K562 (cell line): ENCODE measurements at places on chromosomes 7 and 10.

GRCh38 chr7:1806354-1806753 lies 136.3 kb downstream of the ELFN1 start:
- H3K36me3 ChIP-seq: no peaks in the 10 kb centered on the region
- no peaks in the 10 kb centered on the region; the same call in 1 of the 3 replicates for H3K4me1 ChIP-seq
- no peaks in the 10 kb centered on the region; the same call in 2 of the 3 replicates for H3K27me3 ChIP-seq
- no peak for DNase-seq
- H3K27ac ChIP-seq: no peak overlapping the region

DNA sequence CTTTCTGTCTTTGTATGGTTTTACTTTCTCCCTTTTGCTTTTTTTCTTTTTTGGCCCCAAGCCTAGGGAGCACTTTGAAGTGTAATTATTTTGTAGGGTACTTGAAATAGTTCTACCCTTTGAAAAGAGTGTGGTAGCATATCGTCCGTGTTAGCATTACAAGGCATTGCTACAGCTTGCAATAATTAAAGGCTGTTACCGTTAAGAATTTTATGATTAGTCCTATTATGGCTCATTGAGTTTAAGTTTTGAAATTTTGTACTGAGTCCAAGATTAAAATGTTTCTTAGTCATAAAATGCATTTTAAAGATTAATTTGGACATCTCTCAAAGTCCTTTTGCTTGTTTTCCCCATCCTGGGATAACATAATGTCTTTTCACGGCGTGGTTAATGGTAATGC lies 490.0 kb upstream of the LRRN3 start:
- H3K4me1 ChIP-seq: no peaks in the 10 kb centered on the region
- no peaks in the 10 kb centered on the region for H3K27me3 ChIP-seq
- no peak for DNase-seq
- no peaks in the 10 kb centered on the region for H3K36me3 ChIP-seq

- H3K36me3 ChIP-seq: peaks cover 40% of the 10 kb centered on the region; the same call in 2 of the 3 replicates
- DNase-seq: no peak
- peaks cover 3% of the 10 kb centered on the region; the same call in 1 of the 3 replicates for H3K4me1 ChIP-seq
- H3K27me3 ChIP-seq: no peaks in the 10 kb centered on the region
Observed at GRCh38 chr7:5231811-5232484, 41.9 kb downstream of the WIPI2 start.

DNA sequence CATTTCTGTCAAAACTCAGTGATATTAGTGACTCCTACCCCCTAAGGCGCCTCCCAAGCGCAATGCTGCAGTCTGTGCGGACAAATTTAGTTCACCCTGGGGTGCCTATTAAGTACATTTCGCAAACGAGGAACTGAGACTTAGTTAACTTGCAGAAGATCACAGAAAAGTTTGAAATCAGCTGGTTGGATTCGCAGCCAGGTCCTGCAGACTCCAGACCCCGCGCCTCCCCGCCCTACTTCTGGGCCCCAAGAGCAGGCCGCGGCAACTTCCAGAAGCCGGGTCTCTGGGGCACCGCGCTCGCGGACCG lies 588 bp downstream of the CYREN start:
- DNase-seq: no peak
- peak overlapping the region; percentile 83 for H3K4me3 ChIP-seq
- peaks cover 30% of the 10 kb centered on the region for H3K4me1 ChIP-seq
- H3K27me3 ChIP-seq: no peaks in the 10 kb centered on the region
- peak overlapping the region; percentile 95 for H3K27ac ChIP-seq

DNA sequence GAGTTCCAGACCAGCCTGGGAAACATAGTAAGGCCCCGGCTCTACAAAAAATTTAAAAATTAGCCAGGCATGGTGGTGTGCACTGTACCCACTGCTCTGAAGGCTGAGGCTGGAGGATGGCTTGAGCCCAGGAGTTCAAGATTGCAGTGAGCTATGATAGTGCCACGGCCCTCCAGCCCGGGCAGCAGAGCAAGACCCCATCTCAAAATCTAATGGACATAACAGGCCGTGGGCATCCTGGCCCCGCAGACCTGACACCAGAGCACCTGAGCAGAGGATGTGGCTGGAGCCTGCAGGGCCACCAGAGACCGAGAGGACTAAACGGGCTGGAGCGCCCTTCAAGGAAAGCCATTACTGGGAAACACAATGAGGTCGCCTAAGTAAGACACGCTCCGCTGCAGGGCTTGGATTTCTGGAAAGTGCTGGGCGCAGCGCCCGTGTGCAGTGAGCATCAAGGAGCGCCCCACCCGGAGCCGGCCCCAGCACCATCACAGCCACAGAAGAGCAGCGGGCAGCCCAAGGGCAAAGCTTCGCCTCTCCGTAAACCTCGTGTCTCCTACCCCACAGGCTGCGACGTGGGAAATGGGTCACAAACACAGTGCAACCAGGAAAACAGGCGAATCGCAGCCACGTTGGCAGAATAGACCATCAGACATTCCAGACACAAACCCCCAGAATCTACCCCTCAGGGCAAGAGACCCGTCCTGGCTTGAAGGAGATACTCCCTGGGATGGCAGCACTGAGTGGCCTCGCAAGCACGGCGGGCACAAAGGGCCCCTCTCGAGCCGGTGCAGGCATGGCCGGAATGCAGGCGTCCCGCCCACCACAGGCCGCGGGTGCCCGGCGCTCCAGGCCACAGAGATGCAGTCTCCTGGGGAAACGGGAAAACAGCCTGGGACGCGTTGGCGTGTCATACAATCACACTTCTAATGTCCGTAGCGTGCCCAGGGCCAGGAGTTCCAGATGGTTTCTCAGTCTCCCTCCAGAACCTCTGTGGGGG lies 4.9 kb downstream of the RADIL start:
- peaks cover 17% of the 10 kb centered on the region; the same call in 1 of the 3 replicates for H3K36me3 ChIP-seq
- no peak overlapping the region for H3K4me3 ChIP-seq
- no peaks in the 10 kb centered on the region for H3K27me3 ChIP-seq
- no peak overlapping the region for H3K27ac ChIP-seq
- DNase-seq: no peak

DNA sequence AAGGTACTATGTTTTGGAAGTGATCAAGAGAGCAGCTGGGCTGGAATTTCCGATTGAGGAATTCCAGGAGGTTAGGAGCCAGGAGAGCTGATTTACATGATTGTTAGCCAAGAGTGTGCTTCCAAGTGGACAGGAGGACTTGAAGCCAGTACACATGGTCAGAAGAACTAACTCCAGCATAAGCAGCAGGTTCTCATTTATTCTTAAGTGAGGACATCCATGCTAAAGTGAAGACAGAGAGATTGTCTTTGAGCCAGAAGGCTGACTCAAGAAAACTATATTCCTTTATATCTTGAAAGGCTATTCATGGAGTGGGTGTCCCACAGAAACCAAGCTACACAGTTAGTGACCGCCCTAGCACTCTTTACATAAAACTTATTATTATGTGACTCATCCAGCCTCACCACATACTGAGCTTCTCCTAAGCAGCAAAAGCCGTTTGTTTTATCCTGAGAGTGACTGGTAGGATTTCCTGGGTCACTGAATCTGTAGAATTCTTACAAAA lies 56.7 kb upstream of the SEMA3A start:
- DNase-seq: no peak
- H3K4me3 ChIP-seq: no peak overlapping the region
- H3K36me3 ChIP-seq: no peaks in the 10 kb centered on the region
- no peaks in the 10 kb centered on the region for H3K27me3 ChIP-seq

- peaks cover 10% of the 10 kb centered on the region; the same call in 1 of the 2 replicates for H3K27me3 ChIP-seq
- DNase-seq: no peak
- no peak overlapping the region for H3K4me3 ChIP-seq
Observed at GRCh38 chr7:67711706-67712105, 715.1 kb downstream of the TYW1 start.

- no peaks in the 10 kb centered on the region for H3K36me3 ChIP-seq
- no peak overlapping the region for H3K27ac ChIP-seq
- no peaks in the 10 kb centered on the region for H3K4me1 ChIP-seq
- H3K4me3 ChIP-seq: no peak overlapping the region
- peak; percentile 29 for DNase-seq
Observed at GRCh38 chr7:18345641-18346234, 149.8 kb upstream of the HDAC9 start.

DNA sequence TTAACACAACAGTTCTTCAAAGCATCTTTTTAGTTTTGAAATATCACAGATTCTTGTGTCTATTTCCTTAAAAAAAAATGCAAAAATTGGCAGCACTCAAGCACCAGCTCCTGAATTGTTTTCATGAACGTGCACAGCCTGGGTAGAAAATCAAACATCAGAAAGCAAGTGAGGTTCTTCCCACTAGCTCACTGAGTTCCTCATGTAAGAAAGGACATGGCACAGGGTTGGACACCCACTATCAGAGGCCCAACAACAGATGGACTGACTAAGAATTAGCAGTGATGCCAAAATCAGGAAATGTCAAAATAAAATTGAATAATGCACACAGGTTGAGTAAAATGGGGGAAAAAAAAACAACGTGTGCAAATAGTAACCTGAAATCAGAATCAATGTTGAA lies 146.8 kb downstream of the PCLO start:
- H3K27ac ChIP-seq: no peak overlapping the region
- DNase-seq: no peak
- H3K4me3 ChIP-seq: no peak overlapping the region
- H3K4me1 ChIP-seq: no peaks in the 10 kb centered on the region
- H3K36me3 ChIP-seq: no peaks in the 10 kb centered on the region
- no peaks in the 10 kb centered on the region for H3K27me3 ChIP-seq

GRCh38 chr10:88964869-88965415 lies 12.4 kb upstream of the ACTA2 start:
- no peak for DNase-seq
- H3K27me3 ChIP-seq: no peaks in the 10 kb centered on the region
- H3K36me3 ChIP-seq: no peaks in the 10 kb centered on the region
- H3K27ac ChIP-seq: no peak overlapping the region
- no peak overlapping the region for H3K4me3 ChIP-seq

DNA sequence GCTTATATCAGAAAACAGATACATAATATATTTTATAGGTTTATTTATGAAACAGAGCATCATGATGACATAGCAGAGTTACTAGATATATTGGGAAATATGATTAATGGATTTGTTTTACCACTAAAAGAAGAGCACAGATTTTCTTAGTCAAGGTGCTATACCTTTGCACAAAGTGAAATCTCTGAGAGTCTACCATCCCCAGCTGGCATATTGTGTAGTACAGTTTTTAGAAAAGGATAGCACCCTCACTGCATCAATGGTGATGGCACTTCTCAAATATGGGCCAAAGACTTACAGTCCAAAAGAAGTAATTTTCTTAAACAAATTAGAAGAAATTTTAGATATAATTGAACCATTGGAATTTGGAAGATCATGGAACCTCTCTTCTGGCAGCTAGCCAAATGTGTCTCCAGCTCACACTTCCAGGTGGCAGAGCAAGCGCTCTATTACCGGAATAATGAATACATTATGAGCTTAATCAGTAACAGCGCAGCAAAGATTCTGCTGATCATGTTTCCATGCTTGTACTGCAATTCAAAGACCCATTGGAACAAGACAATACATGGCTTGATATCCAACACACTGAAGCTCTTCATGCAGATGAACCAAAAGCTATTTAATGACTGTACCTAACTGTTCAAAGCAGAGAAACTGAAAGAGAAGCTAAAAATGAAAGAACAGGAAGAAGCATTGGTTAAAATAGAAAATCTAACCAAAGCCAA lies 21.9 kb upstream of the CREB3L2 start:
- no peak for DNase-seq
- H3K27ac ChIP-seq: no peak overlapping the region
- no peaks in the 10 kb centered on the region for H3K4me1 ChIP-seq
- H3K36me3 ChIP-seq: no peaks in the 10 kb centered on the region

GRCh38 chr7:132655131-132655727 lies 79.0 kb upstream of the PLXNA4 start:
- no peaks in the 10 kb centered on the region for H3K4me1 ChIP-seq
- H3K27ac ChIP-seq: no peak overlapping the region
- DNase-seq: no peak
- H3K4me3 ChIP-seq: no peak overlapping the region
- no peaks in the 10 kb centered on the region for H3K27me3 ChIP-seq
- no peaks in the 10 kb centered on the region for H3K36me3 ChIP-seq

GRCh38 chr10:12484002-12484918 lies 134.9 kb downstream of the CAMK1D start:
- H3K36me3 ChIP-seq: no peaks in the 10 kb centered on the region
- DNase-seq: no peak
- H3K4me3 ChIP-seq: no peak overlapping the region
- H3K4me1 ChIP-seq: no peaks in the 10 kb centered on the region; the same call in 1 of the 3 replicates
- H3K27me3 ChIP-seq: peaks cover 2% of the 10 kb centered on the region; the same call in 2 of the 3 replicates

DNA sequence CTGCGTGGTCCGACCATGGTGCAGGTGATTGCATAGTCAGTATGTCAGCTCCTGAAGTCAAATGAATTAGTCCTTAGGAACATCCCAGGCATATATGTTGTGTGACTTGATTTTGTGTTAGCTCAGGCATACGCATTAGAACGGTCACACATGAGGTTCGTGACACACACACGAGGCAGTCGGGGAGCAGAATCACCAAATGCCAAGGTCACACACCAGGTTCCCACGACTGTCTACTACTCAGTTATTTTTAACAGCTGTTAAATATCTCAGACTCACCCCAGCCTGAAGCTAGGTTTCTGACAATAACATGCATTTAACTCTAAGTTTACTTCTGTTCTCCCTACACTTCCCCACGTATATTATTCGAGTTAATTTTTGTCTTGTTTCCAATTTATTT lies 54.8 kb downstream of the DYNC2I1 start:
- no peak overlapping the region for H3K4me3 ChIP-seq
- DNase-seq: no peak
- peaks cover 10% of the 10 kb centered on the region; the same call in 1 of the 2 replicates for H3K4me1 ChIP-seq
- peaks cover 64% of the 10 kb centered on the region for H3K36me3 ChIP-seq

GRCh38 chr10:71187600-71187999 lies 24.8 kb upstream of the UNC5B start:
- H3K27ac ChIP-seq: no peak overlapping the region
- H3K27me3 ChIP-seq: peaks cover 35% of the 10 kb centered on the region
- no peaks in the 10 kb centered on the region for H3K36me3 ChIP-seq
- DNase-seq: no peak
- H3K4me1 ChIP-seq: no peaks in the 10 kb centered on the region

- H3K27ac ChIP-seq: no peak overlapping the region
- no peak overlapping the region for H3K4me3 ChIP-seq
- H3K4me1 ChIP-seq: no peaks in the 10 kb centered on the region
- no peak for DNase-seq
Observed at GRCh38 chr10:3002304-3002703, 65.0 kb upstream of the PFKP start.

GRCh38 chr10:29370097-29371092 lies 81.5 kb downstream of the LYZL1 start:
- no peaks in the 10 kb centered on the region for H3K36me3 ChIP-seq
- no peaks in the 10 kb centered on the region for H3K4me1 ChIP-seq
- no peak for DNase-seq

DNA sequence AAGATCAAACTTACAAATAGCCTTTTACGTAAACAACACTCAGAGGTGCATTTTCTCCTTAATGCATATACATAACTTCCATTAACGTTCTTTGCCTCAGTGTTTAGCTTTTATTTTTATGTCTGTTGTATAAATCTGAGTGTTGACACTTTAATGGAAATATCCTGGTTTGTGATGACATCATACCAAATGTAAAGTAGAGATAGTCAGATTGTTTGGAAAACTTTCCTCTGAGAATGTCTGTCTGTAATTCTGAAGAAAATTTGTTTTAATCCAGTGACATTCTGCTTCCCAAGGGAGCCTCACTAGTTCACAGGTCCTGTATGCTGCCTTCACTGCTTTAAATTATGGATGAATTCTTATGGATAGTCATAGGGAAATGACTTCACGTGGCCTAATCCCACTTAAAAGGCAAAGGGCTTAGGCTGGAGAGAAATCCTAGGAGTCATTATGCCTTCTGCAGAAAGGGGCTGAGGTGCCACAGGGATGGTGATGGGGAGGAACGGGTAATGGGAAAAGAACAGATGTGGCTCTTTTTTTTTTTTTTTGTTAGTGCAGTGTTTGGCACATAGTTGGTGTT lies 93.2 kb downstream of the DNAJB9 start:
- H3K27me3 ChIP-seq: no peaks in the 10 kb centered on the region
- no peak for DNase-seq
- no peaks in the 10 kb centered on the region for H3K4me1 ChIP-seq
- H3K36me3 ChIP-seq: no peaks in the 10 kb centered on the region
